ENCODE measurements at places on chromosomes 7 and 10. TPM values are rescaled to one million over a fixed set of nuclear protein-coding genes. Genes with fewer than 3 reads are reported as not detected.

Gene ZNF804B
- not detected for total RNA-seq

Gene SLC39A12
- total RNA-seq, result 0.13 TPM

Gene GPR85
- total RNA-seq, result 2.8 TPM

Gene ACTL6B
- total RNA-seq, result not detected

Gene ARMC3
- total RNA-seq, result not detected

Gene NKX1-2
- not detected for total RNA-seq

Gene UCN3
- total RNA-seq, result not detected

Gene ELOVL3
- total RNA-seq, result 0.47 TPM

Gene ASIC3
- total RNA-seq, result 0.34 TPM

Gene SPDYE11
- not detected for total RNA-seq

Gene AGAP9
- total RNA-seq, result 23.5 TPM

Gene GTPBP4
- 53.5 TPM for total RNA-seq

- no peak for DNase-seq
Measured at GRCh38 chr10:14384915-14385314, 54.2 kb upstream of the FRMD4A start.

DNA sequence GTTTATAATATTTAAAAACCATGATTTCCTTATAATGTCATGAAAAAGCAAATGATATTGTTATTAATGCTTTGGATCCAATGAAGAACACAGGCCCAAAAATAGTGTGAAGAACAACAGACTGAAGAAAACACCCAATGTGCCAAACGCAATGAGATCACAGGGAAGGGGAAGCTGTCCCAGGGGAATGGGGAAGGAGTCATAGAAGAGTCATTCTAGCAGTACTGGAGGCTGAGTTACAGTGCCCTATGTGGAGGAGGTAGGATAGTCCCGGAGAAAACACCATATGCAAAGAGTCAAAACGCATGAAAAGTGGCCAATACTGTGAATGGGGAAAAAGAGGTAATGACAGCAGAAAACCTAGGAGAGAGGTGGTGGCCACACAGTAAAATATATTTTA is 50.9 kb downstream of the TPK1 start:
- DNase-seq, result no peak

DNA sequence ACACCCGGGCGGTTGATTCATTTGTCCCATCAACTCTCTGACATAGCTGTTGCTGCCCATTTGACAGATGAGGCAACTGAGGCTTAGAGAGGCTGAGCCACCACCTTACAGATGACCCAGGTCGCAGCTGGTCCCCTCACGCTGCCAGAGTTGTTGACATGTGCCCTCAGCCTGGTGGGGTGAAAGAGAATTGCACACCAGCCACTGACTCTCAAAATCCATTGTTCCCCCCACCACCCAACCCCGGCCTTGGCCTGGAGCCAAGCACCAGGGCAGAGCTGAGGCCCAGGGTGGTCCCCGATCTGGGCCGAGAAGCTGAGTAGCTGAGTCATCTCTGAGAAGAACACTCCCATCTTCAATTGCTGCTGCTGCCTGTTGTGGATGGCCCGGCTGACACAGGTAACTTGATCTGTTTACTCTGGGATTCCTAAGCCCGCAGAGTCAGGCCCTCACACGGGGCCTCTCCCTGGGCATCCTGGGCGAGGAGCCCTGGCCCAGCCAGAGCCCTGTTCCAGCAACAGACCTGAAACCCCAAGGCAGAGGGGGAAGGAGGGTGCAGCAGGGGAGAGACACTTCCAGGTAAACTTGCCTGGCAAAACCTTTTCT is 27.5 kb downstream of the PVRIG start:
- peak; percentile 50 for DNase-seq

DNA sequence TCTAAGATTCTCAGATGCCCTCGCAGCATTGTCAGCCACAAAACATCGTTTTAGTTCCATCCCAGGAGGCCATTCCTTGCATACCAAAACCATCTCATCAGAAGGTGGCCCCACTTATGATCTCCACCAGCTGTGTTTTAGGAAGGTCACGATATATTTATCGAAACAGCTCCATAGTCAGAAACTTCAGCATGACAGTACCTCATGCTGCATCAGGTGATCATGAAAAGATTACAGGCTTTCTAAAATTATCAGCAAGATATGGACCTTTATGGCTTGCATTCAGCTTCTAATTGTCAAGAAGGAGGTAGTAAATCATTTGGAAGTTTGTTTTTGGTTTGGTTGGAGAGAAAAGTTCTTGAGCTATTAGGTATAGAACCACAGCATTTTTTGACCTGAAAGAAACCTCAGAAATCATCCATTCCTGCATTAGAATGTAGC is 20.0 kb downstream of the JAZF1 start:
- DNase-seq, result no peak

DNA sequence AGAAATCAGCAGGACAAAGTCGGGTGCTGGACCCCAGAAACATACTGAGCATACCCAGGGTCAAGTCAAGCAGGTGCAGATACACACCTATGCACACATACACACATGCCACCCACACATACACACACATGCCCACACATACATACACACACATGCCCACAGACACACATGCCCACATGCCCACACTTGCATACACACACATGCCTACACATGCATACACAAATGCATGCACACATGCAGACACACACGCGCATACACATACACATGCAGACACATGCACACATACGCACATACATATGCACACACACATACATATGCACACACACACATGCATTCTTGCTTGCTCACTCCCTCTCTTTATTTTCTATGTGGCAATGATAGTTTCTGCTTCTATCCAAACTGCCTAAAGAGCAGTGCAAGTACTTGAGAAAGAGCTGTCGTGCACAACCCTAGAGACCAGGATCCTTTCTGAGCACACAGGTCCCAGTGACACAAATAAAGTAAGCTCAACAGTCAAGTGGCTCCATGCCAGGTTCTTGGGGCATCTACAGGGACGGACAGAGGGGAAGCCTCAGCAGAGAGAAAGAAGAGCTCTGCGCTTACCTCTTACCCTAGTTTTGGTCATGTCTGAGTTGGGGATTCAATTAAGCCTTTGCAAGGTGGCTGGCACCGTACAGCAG is 83.7 kb downstream of the EBF3 start:
- no peak for DNase-seq

DNA sequence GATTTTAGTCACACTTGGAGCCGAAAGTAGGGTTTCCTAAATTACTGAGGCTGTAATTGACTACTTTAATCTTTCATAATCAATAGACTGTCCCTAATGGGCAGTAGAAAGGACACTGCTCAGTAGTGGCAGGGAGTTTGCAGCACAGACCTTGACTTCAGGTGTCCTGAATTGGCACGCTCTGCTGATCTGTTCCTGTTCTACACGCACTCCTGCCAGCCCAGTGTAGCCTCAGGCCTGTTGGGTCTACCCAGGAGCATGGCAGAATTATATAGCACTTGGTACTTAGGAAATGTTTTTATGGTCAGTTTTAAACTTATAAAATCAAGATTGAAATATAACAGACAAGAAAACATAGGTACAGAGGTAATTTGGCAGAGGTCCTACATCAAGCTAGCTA is 9.0 kb downstream of the EIF4H start:
- DNase-seq, result no peak

DNA sequence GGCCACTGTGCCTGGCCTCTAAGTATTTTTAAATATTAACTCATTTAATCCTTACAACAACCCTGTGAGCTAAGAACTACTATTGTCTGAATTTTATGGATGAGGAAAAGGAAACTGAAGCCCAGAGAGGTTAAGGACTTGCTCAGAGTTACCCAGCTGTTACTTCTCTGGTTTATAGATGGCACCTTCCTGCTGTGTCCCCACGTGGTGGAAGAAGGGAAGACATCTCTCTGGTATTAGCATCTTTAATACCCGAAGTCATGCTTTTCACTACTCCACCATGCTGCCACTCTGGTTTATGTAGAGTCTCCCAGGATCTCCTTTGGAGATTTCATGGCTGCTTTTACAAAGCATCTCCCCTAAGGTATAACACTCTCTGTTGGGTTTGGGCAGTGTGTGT is 105.5 kb upstream of the MKLN1 start:
- no peak for DNase-seq

- no peak for DNase-seq
Measured at GRCh38 chr7:102410918-102411317, 14.8 kb downstream of the PRKRIP1 start.

DNA sequence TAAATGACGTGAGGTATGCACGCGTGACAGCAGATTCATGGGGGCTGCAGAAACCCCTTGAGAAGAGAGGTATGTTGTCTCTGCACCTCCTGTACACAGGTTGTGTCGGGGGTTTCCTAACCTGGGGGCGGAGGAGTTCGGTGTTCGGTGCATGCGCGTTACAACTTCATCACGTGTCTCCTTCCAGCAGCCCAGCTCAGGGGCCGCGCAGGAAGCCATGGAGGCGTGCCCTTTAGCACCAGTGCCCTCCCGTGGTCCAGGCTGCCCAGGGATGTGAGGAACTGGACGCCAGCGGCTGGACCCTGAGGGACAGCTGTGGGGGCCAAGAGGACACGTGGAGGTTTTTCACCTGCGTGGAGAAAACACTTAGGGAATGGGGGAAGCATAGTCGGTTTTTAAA is 186.4 kb downstream of the EBF3 start:
- DNase-seq, result no peak

- DNase-seq, result no peak
Measured at GRCh38 chr10:88200312-88201032, 337.0 kb downstream of the PTEN start.

DNA sequence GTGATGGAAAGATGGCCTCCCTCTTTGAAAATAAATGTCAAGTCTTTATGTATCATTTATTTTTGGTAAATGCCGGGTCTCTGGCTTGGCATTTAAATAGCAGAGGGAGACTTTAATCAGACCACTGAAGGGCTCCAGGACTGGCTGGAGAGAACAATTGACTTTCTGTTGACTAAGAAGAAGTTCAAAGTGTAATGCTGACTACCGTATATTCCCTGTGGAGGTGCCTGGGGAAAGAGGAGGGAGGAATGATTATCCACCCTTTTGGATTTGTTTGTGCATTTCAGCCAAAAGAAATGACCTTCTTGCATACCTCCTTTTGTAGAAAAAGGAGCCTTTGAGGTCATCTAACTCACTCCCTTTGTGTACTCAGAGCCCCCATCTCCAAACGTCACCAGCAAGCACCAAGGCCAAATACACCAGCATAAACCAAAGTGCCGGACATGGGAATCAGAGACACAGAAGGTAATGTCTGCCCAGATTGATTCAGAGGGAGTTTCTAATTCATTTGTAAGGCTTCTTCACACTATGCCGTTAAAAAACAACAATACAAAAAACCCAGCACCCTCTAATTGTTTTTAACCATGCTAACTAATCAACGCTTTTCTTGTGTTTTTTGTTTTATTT is 75.2 kb downstream of the PRLHR start:
- no peak for DNase-seq

DNA sequence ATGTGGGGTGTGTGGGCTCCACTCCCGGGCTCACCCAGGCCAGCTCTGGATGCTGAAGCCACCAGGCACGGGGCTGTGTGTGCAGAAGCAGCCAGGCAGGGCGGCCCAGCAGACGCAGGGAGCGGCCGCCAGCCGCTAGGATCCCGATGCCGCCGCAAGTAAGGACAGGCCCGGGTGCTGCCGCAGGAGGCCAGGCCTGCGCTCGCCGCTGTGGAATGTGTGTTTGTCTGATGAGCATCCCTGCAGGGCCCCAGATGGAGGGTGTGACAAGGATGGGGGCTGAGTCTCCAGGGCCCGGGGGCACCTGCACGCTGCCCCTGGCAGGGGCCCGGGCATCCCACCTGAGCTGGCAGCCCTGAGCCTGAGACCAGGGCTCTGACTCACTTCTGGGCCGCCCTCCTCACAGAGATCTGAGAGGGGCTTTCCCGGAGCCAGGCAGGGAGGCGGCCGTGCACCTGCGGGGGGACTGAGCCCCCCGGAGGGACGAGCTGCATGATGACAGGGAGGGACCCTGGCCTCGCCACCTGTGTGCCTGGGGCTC is 101.5 kb downstream of the FOXL3 start:
- DNase-seq, result peak; percentile 63

DNA sequence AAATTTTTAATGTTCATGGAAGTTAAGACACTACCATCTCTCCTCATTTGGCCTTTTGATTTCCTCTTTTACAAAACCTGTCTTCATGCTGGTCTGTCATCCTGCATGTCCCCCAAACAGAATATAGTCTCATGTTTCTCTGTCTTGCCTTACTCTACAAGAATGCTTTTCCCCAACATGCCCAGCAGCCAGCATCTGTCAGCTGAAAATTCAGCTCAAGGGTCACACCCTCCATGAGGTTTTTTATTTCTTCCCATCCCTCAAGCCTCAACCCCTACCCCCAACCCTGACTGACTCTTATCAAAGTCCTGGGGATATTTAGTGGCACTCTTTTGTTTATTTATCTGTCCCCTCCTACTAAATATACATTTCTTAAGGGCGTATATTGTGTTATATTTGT is 202.0 kb downstream of the ANK3 start:
- DNase-seq, result no peak

Measured in ureter (tissue), 1 donor.